ENCODE measurements at places on chromosomes 11 and 22.

DNA sequence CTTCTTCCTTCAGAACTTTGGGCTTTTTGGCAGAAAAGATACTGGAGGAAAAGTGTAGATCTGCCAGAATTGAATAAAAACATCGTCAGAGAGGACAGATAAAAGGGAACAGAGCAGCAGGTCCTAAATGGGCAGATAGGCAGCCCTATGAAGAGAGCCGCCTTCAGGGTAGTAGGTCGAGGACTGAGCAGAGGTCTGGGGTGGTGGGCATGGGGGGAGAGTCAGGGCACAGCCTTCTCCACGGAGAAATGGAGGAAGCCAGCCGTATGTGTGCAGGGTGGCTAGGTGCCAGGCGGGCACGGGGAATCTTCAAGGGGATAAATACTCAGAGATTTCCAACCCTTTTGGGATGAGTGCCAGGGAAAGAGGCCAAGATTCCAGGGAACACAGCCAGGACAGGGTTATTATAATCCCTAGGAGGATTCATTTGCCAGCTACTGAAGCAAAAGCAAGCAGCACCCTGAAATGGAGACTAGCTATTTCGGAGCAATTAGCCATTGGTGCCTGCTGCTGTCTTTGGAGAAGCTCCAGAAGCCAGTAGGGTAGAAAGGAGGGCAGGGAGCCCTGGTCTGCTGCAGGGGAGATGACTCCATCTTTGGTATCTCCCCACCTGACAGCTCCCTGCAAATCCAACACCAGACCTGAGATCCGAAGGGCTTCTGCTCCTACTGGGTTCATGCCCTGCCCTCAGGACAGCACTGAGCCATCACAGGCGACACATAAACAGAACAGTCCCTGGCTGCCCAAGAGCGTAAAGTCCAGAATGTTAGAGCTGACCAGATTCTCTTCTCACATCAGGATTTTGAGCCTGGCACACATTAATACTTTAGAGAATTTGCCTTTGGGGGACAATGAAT lies 174.5 kb upstream of the NTM start:
- peak; percentile 26 for DNase-seq

DNA sequence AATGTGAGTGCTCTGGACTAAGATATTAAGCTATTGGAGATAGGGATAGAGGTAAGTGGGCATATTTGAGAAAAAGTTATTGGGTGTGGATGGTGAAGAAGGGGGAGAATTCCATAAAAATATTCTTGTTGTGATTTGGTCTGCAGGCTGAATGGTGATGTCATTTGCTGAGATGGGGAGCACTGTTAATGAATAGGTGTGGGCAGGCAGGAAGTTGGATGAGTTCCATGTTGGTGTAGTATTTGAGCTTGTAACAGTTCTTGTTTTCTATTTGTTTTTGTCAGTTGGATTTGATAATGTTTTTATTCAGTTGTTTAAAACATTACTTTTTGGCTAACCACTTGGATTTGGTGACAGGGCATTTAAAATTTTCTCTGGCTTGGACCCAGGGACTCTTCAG lies 168.8 kb downstream of the C11orf87 start:
- DNase-seq = no peak

- peak; percentile 62 for DNase-seq
Observed at GRCh38 chr11:118930094-118930712, 4.5 kb upstream of the BCL9L start.

- DNase-seq = peak; percentile 89
Observed at GRCh38 chr11:86551288-86552092, 120.9 kb downstream of the ME3 start.

- DNase-seq = no peak
Observed at GRCh38 chr11:46275964-46276641, 1.4 kb upstream of the CREB3L1 start.
